ENCODE measurements at places on chromosomes 7 and 10.
A peak's percentile ranks its signal among the peaks of the same experiment; 100 is the strongest.

- peak; percentile 91 for DNase-seq
These were observed 91.3 kb downstream of the CD36 start for GRCh38 chr7:80729591-80730320.

DNA sequence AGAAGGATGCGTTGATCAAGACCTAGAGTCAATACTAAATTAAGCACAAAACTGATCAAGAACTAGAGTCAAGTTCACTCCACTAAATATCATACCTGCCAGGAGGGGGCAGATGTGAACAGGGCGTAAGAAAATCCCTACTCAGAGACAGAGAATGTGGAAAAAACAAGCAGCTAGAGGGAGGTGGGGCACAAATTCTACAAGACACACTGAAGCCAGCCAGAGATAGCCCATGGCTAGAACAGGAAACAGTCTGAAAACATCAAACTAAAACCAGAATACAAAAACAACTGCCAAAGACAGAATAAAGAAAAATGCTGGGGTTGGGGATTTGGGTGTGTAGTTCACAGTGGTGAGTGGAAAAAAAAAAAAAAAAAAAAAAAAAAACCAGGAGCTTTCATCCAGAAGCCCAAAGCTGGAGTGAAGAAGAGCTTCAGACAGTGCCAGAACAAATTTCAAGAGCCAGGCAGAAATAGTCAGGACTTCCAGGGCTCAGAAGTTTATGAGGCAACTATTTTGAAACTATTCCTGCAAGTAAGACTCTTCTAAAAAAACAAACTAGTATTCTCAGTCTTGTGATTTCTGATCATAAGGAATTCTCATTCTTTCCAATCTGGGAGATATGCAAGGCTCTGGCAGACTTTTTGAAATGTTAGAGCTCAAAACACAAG lies 118.3 kb downstream of the CCDC71L start:
- peak; percentile 88 for DNase-seq

DNA sequence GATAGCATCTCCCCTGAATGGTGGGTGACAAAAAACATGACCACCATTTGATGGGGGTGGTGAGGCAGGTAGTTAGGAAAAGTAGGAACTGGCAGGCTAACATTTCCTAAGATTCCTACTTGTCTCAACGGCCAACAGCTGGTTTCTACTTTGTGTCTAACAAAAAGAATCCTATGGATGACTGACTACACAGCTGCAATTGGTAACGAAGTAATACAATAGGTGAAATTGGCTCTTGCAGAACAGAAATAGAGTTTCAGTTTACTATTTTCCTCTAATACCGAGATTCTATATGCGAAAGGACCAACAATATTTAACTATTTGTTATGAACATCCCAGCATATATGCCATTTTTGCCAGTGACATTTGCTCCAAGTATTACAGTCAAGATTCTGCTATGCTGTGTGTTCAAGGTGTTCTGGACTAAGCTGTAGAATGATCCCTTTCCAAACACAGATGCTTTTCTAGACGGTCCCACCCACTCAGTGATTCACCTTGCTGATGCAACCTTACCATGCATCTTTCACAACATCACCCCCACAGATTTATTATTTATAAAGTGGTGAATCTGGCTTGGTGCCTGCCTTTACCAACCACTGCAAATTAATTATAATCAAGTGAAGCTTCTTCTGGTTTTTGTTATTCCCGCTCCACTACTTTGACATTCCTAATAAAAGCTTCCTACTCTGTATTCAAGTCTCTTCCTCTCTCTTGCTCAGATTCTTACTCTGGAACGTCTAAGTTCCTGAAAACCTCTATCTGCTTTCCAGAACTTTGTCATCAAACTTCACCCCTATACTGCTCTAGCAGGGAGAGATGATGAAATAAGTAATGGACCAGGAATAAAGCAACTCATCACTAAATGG lies 16.8 kb downstream of the BBIP1 start:
- peak; percentile 62 for DNase-seq

GRCh38 chr10:22420787-22421517 lies 75.7 kb downstream of the SPAG6 start:
- DNase-seq = peak; percentile 69

Measured in adipocyte (in vitro differentiated cells).